ENCODE measurements at places on chromosomes 5 and 9.

DNA sequence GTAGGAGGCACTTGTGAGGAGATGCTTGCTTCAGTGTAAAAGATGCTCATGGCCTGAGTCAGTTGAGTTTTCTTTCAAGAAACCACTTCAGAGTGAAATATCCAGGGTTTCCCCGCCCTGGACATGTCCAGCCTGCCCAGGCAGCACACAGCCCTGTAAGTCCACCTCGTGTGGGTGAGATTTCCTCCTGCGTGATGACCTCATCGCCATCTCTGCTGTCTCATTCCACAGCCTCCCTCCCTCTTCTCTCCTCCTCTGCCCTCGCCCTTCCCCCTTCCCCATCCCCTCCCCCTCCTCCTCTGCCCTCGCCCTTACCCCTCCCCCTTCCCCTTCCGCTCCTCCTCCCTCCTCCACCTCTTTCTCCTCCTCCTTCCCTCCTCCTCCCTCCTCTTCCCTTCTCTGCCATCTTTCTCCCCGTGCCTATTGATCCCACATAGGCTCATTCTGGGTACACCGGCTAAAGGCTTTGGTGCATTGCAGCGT, 34.0 kb upstream of the NCS1 start:
- no peak for DNase-seq

GRCh38 chr5:177591690-177592009, 353 bp upstream of the TMED9 start:
- peak; percentile 32 for DNase-seq

DNA sequence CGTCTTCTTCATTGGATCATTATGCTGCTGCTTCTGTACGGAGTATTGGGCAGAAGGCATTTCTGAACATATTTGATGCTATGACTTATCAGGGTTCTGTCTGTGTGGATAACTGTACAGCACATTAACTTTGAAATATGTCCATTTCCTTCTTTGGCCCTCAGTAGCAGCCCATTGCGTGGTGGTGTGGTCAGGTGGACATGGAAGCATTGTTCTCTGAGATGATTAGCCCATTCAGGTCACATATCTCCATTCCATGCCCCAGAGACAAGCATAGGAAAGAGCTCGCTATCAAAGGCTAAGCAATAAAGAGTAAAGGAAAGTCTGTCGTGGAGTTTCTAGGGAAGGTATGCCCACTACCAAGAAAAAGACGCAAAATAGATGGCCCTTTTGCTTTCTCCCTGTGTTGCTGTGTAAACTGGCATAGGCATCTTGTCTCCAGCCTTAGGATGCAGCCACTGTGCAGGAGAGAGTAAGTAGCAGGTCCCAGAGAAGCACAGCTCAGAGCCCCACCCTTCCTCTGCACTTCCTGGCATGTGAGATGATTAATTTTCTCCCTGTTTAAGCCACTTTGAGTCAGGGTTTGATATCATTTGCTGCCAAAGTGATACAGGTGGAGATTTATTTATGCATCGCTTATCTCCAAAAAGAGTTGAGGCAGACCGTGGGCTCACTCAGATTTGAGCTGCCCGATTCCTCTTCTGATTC, 221.9 kb downstream of the PDZD2 start:
- DNase-seq, result no peak

GRCh38 chr5:165161204-165161603, 1655.8 kb downstream of the MAT2B start:
- no peak for DNase-seq

DNA sequence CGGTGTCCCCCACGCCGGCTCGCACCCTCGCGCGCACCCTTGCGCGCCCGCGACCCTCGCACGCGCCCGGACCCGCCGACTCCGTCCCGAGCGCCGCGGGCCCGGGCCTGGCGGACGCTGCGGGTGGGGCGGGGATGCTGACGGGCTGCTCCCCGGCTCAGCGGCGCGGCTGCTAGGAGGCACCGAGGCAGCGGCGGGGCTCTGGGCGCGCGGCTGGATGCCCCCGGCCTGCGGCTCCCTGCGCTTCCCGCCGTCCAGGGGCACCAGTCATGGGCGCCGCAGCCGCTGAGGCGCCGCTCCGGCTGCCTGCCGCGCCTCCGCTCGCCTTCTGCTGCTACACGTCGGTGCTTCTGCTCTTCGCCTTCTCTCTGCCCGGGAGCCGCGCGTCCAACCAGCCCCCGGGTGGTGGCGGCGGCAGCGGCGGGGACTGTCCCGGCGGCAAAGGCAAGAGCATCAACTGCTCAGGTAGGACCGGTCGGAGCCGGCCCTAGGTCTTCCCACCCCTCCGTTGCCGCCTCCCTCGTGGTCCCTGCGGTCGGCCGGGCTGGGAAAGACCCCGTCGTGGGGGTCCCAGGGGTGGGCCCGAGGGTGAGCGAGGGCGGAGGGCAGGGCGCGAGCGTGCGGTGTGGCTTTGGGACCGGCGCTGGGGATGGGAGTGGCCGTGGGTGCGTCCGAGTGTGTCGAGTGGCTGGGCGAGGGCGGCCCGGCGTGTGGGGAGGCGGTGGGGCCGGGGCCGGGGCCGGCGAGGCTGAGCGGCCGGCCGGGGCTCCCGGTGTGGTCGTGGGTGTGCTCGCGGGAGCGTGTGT, 530 bp downstream of the TMEFF1 start:
- peak; percentile 73 for DNase-seq
